ENCODE measurements at places on chromosomes 11 and 22.

- DNase-seq: no peak
Observed at GRCh38 chr22:49582181-49582580, 245.5 kb downstream of the BRD1 start.

GRCh38 chr11:45896422-45896984, 10.6 kb downstream of the FREY1 start:
- DNase-seq: no peak

- DNase-seq: peak; percentile 67
Observed at GRCh38 chr11:76208438-76209374, 2.4 kb upstream of the WNT11 start.

DNA sequence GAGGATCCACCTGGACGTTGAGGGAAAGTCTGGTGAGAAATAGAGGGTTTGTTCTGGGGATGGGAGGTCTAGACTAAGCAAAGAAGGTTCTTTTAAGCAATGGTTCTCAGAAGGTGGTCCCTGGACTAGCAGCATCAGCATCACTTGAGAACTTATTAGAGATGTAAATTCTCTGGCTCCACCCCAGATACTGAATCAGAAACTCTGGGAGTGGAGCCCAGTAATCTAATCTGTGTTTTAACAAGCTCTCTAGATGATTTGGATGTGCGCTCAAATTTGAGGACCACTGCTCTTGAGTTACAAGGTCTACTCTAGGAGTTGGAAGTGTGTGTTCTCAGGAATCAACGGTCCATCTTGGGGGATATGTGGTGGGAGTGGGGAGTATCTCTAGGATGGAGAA, 3.3 kb upstream of the ABCG4 start:
- DNase-seq: no peak

GRCh38 chr11:95104856-95105255, 15.2 kb downstream of the ENDOD1 start:
- DNase-seq: no peak

DNA sequence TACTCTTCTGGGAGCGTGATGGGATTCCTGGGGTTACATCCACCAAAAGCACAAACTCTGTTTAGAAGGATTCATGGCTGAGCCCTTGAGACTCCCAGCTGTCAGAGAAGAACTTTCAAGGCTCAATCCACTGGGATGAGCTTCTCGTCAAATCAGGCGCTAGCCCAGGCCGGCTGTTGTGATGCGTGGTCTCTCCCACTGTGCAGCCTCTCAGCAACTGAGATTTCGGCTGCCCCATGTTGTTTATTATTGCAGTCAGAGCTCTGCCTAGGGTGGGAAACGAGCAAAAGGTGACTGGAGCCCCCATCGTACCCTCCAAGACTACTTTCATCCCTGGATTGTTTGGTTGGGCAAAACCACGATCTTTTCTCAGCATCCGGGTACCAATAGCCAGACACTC, 251.6 kb downstream of the ETS1 start:
- DNase-seq: no peak

GRCh38 chr11:85941380-85941973, 86.3 kb downstream of the CCDC83 start:
- DNase-seq: no peak

DNA sequence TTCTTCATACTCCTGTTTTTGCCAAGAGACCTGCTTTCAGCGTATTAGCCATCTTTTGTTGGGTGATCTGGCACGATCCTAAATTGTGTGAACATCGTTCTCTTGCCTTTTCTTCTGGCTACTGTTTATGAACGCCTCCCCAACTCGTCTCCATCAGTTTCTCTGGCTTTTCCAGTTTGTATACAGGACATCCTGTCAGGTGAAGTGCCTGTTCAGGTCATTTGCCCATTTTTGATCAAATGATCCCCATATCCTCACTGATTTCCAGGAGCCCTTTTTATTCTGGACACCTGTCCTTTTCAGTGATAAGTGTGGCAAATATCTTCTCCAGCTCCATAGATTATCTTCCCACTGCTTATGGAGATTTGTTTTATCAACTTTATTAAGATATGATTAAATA, 22.5 kb upstream of the SYT8 start:
- DNase-seq: no peak

DNA sequence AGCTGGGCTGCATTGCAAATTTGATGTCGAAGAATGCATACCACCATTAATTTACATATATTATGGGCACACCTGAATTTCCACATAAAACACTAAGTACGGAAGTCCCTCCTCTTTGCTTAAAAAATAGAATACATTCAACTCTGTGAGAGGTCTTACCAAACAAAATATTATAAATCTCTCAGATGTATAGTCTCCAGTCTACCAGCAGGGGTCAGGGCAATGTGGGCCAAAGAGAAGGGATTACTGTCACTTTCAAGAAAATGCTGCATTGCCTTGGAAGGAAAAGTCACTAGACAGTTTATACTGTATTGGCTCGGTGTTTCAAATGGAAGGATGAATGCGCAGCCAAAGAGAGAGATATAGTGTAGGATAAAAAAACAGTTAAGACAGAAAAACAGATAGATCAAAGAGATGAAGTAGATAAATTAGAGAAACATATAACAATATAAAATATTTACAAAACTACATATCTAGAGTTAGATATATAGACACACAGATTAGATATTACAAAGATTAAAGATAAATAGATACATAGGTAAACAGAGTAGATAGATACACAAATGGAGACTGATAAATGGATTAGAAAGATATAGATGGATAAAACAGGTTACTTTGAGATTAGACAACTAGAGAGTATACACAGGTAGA, 20.9 kb downstream of the SERGEF start:
- peak; percentile 34 for DNase-seq

DNA sequence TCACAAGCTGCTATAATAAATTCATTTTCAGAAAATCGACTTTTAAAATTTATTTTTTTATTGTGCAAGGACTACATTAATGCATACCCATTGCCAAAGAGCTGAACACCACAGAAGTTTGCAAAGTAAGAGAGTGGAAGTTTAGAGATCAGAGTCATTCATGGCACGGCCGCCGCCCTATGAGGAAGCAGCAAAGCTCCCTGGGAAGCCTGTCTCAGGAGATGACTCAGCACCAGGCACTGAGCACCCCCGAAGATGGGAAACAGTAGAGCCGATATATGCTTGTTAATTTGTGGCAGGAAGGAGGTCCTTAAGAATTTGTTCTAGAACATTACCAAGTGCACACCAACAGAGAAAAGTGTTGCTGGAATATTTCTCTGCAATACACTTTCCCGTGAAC, 693.7 kb downstream of the OPCML start:
- DNase-seq: no peak

DNA sequence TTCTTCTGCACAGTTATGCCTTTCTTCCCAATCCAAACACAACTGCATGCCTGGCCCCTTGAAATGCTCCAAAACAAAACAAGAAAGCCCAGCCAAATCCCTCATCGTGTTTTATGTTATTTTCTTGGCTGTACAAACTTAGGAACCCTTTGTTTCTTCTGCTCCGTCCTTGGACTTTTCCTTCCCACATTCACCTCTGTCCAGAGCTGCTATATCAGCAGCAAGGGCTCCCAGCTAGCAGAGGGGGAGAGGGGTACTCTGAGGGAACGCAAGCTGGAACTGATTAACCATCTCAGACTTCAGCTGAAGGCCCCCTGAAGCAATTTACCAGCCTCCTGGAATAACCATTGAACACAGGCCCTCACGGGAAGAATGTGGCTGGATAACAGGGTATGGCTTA, 214.7 kb downstream of the TENM4 start:
- DNase-seq: no peak

- no peak for DNase-seq
Observed at GRCh38 chr11:796565-797295, 1.4 kb downstream of the SLC25A22 start.

- no peak for DNase-seq
Observed at GRCh38 chr11:95676308-95676707, 113.3 kb downstream of the FAM76B start.

- DNase-seq: no peak
Observed at GRCh38 chr22:39674536-39674935, 104.0 kb downstream of the CACNA1I start.

GRCh38 chr11:76810151-76810853, 27.1 kb downstream of the TSKU start:
- no peak for DNase-seq

DNA sequence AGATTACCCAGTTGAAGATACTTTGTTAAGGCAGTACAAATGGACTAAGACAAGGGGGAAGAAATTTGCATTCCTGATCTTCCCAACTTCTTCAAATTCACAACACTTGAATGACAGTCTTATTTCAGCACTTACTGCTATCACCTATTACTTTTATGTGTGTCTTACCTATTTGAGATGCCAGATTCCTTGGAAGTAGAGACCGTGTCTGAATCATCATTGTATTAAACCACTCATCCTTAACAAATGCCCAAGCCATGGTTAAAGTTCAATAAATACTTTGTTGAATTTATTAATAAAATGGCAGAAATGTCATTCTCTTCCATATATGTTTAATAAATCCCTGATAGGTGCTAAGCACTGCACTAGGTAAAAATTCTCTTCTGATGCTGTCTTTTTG, 18.3 kb downstream of the SC5D start:
- DNase-seq: no peak

DNA sequence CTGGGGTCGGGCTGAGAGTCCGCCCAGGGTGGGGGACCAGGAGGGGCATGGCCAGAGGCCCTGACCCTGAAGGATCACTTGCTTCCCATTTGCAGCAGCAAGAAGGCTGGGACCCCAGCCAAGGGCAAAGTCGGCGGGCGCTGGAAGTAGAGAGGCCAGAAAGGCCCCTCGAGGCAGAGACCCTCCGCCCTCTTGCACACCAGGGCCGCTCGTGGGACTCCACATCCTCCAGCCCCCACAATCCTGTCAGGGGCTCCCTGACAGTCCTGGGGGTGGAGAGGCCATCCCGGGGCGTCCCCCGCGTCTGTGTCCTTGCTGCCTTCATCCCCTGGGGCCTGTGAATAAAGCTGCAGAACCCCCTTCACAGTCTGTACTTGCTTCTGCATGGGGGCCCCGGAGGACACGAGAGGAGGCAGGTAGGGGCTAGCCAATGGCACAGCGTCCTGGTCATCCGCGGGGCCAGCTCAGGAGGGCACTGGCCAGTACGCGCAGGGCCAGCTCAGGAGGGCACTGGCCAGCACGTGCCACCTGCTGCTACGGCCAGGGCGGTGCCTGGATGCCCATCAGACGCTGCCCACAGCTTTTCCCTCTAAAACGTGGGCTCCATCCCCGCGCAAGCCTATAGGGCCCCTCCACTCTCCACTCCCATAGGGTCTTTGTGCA, 8.7 kb upstream of the MRPL23 start:
- no peak for DNase-seq

GRCh38 chr22:29700900-29701154, 19.0 kb upstream of the CABP7 start:
- DNase-seq: no peak

- peak; percentile 7 for DNase-seq
Observed at GRCh38 chr11:35012467-35013191, 96.2 kb downstream of the PDHX start.

DNA sequence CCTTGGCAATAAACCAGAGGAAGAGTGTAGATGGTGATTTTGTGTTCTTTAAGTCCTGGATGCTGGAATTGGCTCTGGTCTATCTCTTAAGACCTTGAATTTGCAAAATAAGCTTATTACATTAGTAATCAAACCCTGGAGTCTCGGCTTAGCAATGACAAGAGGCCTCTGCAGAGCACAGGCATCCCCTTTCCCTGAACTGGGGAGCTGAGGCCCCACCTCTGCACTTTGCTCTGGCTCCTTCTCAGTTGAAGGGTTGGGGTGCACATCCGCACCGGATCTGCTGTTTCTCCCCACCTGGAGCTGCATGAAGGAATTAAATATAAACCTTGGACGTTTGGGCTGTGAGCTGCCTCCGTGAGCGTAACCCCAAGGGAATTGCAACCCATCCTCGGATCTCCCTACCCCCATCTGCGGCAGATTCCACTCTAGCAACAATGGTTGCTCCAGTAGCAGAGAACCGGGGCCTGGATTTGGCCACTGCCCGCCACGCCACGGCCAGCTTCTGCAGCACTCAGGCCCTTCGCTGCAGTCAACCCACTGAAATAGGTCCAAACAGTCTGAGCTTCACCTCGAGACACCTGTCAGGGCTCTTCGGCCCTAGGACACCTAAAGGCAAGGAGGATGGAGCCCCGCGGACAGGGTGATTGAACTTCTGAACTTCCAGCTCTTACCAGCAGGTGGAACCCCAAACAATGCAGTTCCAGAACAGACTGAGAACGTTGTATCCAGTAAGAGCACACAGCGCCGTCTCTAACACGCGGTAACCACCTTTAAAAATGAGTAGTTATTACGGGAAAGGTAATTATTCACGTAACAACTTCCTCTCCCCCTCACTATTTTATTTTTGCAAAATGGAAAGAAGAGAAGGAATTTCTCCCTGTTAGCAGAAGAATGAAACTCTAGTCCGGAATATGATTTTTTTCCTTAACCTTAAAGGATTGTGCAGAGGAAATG, 54.8 kb upstream of the CAPRIN1 start:
- DNase-seq: peak; percentile 73

DNA sequence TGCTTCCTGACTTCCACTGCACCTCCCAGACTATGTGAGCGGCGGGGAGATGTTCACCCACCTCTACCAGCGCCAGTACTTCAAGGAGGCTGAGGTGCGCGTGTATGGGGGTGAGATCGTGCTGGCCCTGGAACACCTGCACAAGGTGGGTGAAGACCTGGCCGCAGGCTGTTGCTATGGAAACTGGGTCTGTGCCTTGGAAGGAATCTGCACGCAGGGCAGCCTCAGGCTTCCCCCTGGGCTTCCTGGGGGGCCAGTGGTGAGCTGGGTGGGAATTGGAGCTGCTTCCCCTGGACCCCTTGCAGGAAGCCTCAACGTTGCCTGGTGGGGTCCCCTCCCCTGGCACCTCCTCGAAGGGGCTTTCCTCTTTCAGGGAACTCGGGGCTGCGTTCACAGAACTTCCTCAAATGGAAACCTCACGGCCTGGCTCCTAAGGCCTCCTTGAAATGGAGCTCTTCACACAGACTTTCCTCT, 1.5 kb downstream of the RPS6KA4 start:
- no peak for DNase-seq

GRCh38 chr11:102734650-102735049, 9.9 kb upstream of the MMP8 start:
- DNase-seq: no peak

GRCh38 chr22:50581950-50582492, 628 bp downstream of the CHKB start:
- DNase-seq: no peak

GRCh38 chr11:20600020-20600346, 575 bp downstream of the SLC6A5 start:
- DNase-seq: no peak

- DNase-seq: no peak
Observed at GRCh38 chr11:2685051-2685450, 14.7 kb downstream of the KCNQ1OT1 start.
